ENCODE measurements at places on chromosomes 2 and 18.
A peak's percentile ranks its signal among the peaks of the same experiment; 100 is the strongest.

- DNase-seq, result no peak
Measured at GRCh38 chr2:18066894-18067293, 188.4 kb downstream of the KCNS3 start.

DNA sequence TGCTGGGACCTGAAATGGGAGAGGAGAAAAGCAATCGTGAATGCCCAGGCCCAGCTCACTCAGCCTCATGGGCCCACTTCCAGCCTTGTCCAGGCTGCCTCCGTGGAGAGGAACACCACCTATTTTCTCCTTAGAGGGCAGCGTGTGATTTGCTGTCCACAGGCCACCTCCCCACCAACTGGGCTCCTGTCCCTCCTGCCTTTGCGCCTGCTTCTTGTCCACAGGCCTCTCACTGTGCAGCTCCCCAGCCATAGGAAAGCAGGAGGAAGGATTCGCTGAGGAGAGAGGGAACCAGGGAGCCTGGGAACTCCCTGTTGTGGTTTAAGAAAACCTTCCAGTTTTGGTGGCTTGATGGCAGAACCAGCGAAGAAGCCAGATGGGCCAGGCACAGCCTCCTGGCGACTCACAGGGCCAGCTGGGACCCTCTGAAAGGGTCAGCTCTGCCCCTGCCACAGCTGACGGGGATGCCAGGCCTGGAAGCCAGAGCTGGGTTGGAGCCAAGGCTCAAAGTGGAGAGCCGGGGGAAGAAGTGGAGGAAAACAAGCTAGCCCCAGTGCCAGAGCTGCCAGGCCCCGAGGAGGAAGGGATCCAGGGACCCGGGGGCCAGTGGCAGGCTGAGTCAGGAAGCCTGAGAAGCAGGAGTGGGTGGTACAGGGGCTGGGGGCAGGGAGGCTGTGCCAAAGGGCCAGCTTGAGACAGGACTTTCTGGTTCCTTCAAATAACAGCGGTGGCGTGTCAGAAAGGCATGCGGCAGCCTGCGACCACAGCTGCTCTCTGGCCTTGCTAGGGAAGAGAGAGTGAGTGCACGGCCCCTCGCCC is 9.9 kb downstream of the TMBIM1 start:
- no peak for DNase-seq

GRCh38 chr2:204984518-204984917 is 439.2 kb downstream of the PARD3B start:
- DNase-seq, result no peak

- DNase-seq, result peak; percentile 40
Measured at GRCh38 chr18:59988098-59988706, 88.4 kb downstream of the PMAIP1 start.

DNA sequence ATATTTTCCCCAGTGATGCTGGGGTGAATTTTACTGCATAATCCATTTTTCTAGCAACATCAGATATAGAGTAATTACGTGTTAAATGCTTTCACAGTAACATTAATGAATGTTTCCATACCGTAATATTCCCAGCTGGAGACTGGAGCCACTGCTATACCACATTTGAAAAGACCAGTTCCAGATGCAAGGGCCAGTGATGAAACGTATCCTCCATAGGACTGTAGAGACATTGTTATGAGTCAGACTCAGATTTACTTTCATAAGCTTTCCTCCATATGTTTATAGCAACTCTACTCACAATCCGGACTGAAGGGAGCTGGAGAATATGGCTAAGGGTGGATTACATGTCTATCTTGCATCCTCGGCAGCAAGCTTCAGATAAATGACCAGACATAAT is 22.7 kb upstream of the GCG start:
- DNase-seq, result no peak

DNA sequence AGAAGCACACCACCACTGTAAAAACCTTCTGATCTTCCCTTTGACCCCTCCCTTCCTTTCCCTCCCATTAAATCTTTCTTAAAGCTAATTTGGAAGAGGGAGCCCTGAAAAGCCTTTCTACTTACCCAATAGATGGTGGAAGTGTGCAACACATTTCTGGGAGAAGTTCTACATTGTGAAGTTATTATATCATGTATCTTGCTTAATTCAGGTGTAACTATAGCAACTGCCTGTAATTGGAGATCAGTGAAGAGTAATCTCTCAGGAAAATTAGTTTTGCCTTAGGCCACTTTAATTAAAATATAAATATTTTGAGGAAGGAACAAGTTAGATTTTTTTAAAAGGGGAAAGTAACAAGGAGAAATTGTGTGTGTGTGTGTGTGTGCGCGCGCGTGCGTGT is 266.0 kb downstream of the SH3BP4 start:
- no peak for DNase-seq

- no peak for DNase-seq
Measured at GRCh38 chr2:168030862-168031624, 216.4 kb downstream of the STK39 start.

DNA sequence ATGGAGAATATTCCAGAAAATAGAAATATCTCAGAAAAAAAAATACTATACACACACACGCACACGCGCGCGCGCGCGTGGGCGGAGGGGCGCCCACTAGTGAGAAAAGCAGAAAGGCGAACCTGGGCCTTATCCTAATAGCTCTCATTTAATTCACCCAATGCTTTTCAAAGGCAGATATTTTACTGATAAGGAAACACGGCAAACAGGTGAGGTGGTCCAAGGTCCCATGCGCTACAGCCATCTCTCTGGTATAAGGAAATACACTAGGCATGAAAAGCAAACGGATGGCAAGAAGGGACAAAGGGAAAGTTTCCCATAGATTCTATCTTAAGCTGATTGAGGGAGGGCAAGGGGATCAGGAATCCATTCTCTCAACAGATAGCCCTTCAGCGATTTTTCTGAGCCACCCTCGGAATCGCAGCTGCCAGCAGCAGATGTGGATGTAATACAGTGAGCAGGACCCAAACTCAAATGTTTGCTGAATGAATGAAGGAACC is 136.7 kb downstream of the TMEM247 start:
- no peak for DNase-seq

All from SK-N-MC (cell line).